ENCODE measurements at places on chromosomes 5 and 9.

- no peak for DNase-seq
- H3K4me1 ChIP-seq, result no peaks in the 10 kb centered on the region
- no peaks in the 10 kb centered on the region for H3K36me3 ChIP-seq
- H3K27me3 ChIP-seq, result peaks cover 60% of the 10 kb centered on the region
Observed at GRCh38 chr5:1400211-1400855, 44.9 kb downstream of the SLC6A3 start.

DNA sequence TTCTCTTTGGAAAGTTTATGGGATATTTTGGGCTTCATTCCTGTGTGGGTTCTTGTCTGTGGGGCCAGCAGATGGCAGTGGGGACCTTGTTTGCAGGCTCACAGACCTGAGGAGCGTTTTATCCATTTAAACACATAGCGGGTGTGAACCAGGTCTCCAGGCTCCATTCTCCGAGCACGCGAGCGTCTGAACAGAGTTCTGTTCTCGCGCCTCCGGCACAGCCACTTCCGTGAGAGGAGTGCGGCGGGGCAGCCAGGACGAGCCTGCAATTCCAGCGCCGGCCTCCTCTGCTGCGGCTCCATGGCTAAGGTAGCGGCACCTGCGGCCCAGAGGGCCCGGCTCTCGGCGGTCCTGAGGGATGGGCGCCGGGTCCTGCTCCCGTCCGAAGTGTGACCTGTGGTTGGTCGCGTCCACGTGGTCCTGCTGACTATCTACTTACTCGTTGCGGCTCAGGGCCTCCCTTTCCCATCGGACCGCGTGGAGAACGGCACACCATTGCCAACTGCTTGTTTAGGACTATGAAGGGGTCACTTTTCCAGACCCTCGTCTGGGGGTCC, 7.3 kb downstream of the NRARP start:
- H3K36me3 ChIP-seq, result no peaks in the 10 kb centered on the region
- no peak for DNase-seq
- peaks cover 5% of the 10 kb centered on the region for H3K4me1 ChIP-seq
- H3K27ac ChIP-seq, result peak overlapping the region; percentile 78

GRCh38 chr5:8613078-8613685, 744.2 kb downstream of the MTRR start:
- no peak overlapping the region for H3K4me3 ChIP-seq
- H3K36me3 ChIP-seq, result no peaks in the 10 kb centered on the region
- H3K4me1 ChIP-seq, result no peaks in the 10 kb centered on the region
- H3K27ac ChIP-seq, result no peak overlapping the region
- DNase-seq, result no peak

- no peaks in the 10 kb centered on the region for H3K4me1 ChIP-seq
- no peak overlapping the region for H3K4me3 ChIP-seq
- no peak overlapping the region for H3K27ac ChIP-seq
- no peak for DNase-seq
- peaks cover 7% of the 10 kb centered on the region for H3K36me3 ChIP-seq
Observed at GRCh38 chr9:5571629-5572232, 57.2 kb upstream of the RIC1 start.

DNA sequence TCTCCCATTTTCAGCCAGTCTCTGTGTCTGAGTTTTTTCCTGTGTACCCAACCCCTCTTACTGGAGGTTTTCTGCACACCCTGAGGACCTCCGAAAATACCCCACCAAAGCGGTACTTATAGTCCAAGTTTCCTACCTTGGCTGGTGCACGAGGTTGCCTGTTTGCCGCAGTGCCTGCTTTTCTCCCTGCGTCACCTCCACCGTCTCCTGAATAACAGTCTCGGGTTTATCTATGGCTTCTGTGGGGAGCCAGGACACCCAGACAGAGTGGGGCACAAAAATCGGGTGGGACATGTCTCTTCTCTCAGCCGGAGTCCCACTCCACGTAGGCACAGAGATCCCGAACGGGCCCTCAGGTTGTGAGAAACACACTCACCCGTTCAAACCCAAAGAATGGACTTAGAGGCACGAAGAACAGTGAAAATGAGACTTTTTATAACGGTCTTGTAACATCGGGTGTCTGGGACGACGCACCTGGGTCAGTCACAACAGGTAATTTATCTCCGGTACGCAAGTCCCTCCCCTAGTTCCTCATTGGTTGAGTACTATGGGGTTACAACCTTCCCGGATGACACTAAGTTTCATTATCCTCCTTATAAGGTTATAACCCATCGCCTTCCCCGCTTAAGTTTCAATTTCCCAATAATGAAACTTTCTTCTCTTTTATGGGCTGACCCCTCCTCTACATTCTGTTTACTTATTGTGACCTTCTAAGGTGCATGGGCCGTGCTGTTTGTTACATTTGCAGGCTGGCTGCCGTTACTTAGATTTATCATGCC, 970.2 kb upstream of the COX7C start:
- DNase-seq, result no peak
- no peak overlapping the region for H3K4me3 ChIP-seq
- H3K27ac ChIP-seq, result no peak overlapping the region
- H3K27me3 ChIP-seq, result no peaks in the 10 kb centered on the region
- no peaks in the 10 kb centered on the region for H3K36me3 ChIP-seq

DNA sequence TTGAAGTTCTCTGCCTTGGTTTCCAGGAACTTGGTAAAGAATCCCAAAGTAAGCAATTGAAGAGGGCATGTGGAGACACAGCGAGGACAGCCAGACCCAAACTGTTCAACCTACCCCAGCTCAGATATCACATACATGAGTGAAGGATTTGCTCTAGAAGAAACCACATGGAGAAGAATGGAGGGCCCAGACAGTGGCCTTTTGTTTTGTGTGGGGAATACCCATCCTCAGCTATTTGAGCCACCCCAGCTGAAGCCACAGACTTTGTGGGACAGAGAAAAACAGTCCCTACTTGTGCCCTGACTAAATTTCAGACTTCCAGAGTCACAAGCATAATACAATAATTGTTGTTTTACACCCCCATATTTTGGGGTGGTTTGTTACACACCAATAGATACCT, 387.1 kb downstream of the ZSWIM6 start:
- DNase-seq, result no peak
- no peaks in the 10 kb centered on the region for H3K36me3 ChIP-seq
- no peak overlapping the region for H3K4me3 ChIP-seq
- H3K4me1 ChIP-seq, result no peaks in the 10 kb centered on the region
